Breast epithelium (tissue), 4 donors: ENCODE measurements at places on chromosomes 12 and 14.

DNA sequence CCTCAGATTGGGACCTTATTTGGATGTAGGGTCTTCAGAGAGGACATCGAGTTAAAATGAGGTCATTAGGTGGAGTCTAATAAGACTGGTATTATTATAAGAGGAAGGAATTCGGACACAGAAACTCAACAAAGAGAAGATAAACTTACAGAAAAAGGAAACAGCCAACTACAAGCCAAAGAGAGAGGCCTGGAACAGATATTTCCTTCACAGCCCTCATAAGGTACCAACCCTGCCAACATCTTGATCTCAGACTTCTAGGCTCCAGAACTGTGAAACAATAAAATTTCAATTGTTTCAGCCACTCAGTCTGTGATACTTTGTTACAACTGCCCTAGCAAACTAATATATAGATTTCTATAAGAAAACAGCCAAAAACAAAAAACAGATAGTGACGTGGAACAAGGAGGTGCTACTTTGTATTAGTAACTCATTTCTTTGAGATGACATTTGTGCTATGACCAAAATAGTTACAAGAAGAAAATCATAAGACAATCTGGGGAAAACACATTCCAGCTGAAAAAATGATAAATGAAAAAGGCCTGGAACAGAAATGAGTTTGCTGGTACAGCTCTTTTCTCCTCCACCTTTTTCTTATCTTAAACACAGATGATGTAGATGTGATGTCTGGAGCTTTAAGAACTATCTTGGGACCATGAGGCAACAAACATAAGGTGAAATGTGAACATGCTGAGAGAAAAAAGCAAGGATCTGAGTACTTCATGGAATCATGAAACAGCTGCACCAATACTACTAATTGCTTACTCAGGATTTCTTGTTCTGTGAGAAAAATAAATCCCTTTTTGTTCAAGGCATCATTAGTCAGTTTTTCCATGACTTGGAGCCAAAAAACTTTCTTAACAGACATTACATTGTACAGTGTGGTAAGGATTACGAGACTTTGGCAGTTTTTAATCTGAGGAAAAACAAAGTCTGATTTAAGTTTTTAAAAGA, 243.2 kb downstream of the ANO6 start:
- DNase-seq: no peak

DNA sequence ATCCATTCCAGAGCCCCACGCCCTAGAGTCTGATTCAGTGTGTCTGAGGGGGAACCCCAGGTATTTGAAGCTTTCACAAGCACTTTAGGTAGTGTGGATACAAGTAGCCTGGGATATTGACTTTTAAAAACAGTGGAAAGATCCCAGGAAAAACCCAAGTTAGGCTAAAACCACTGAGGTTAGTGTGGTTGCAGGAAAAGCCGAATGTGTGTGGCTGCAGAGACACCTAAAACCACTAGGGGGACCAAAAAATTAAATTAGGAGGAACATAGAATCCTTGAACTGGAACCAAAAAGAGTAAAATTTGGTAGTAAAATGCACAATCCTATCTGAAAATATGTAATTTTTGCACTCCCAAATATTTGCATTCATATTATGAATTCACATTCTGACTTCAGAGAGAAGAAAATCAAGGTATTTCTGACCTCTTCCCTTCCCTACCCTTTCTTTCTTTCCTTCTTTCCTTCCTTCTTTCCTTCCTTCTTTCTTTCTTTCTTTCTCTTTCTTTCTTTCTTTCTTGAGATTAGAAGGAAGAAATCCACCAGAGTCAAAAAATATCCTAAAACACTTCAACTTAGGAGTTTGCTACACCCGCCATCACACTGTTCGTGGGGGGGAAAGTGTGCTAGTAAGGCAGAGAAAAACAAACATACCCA, 37.8 kb downstream of the SLCO1A2 start:
- no peak for DNase-seq

GRCh38 chr12:29082522-29082921, 66.6 kb upstream of the FAR2 start:
- no peak for DNase-seq

GRCh38 chr12:131986910-131987309, 37.2 kb downstream of the EP400 start:
- DNase-seq: no peak

- no peak for DNase-seq
Observed at GRCh38 chr14:65434216-65434850, 21.8 kb downstream of the FUT8 start.

- no peak for DNase-seq
Observed at GRCh38 chr14:34971381-34971780, 11.4 kb upstream of the SRP54 start.

DNA sequence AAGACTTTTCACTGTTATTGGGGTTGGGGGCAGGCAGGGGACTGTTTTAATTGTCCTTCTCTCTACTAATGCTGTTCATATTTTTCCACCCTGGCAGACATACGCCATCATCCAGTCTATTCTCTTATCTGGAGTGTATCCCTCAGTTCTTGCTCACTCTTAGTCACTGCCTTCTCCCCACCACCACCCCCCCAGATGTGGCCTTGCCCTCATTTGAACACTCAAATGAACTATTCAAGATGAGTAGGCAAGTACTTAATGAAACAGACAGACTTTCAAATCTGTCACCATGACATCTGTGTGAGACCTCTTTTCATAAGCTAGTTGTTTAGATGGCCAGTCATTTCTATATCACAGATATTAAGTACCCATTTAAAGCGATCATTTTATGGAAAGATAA, 10.1 kb downstream of the NUDT4 start:
- DNase-seq: no peak

- no peak for DNase-seq
Observed at GRCh38 chr12:6612652-6613014, 5.5 kb upstream of the CHD4 start.

- DNase-seq: no peak
Observed at GRCh38 chr12:50948798-50949197, 3.5 kb upstream of the HIGD1C start.

DNA sequence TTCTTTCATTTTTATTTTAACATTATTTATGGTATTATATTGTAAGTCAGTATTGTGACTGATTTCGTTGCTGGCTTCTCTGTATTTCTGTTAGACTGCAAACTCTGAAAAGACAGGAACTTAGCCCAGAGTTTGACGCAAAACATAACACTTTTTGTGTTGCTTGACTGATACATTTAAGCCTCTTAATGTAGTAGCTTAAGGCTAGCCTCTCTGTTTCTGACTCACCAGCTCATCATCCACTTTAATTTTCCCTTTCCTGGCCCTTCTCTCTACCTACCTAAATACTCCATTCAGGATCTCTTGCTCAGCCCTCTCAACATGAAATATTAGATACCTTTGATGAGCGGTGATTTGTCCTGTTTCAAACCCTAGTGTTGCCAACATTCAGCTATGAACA, 420.6 kb downstream of the LRFN5 start:
- DNase-seq: no peak

DNA sequence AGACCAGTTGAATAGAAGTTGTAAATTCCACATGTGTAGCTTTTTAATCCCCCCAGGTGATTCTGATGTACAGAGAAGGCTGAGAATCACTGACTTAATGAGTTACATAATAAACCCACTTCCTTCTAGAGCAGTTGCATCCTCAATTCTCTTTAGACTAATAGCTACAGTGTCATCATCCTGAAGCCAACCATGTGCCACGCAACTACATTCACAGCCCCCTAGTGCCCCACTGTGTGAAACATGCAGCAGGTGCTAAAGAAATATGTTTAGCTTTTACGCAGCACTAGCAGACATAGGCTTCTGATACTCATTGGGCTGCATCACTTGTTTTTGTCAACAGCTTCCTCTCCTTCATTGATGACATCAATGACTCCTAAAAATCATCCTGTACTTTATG, 1168.3 kb downstream of the BCL11B start:
- DNase-seq: no peak
